ENCODE measurements at places on chromosomes 1 and 21. TPM values are rescaled to one million over a fixed set of nuclear protein-coding genes. Genes with fewer than 3 reads are reported as not detected.

DNA sequence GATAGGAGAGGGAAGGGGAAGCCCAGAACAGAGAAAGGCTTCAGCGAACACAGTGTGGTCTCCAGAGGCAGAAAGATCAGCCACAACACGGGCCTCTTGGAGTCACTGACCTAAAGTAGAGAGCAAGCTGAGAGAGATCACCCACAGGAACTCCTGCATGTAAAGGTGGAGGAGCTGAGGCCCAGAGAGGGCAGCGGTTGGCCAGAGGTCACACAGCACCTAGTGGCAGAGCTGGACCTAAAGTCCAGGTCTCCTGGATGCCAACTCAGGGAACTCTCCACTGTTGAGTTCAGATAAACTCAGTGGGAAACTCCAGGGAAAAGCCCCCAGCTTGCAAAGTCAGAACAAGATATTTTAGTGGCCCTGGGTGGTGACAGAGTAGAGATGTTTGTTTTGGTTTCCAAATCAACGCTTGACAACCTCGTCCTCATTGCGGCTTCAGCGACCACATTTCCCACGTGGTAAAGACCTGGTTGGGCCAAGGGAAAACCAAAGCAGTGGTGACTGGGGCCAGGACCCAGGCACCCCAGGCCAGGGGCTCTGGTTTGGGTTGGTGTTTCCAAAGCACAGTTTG lies 4.6 kb downstream of the IFFO2 start:
- no peak for DNase-seq

- DNase-seq: no peak
Observed at GRCh38 chr1:56780128-56780750, 39.0 kb downstream of the FYB2 start.

DNA sequence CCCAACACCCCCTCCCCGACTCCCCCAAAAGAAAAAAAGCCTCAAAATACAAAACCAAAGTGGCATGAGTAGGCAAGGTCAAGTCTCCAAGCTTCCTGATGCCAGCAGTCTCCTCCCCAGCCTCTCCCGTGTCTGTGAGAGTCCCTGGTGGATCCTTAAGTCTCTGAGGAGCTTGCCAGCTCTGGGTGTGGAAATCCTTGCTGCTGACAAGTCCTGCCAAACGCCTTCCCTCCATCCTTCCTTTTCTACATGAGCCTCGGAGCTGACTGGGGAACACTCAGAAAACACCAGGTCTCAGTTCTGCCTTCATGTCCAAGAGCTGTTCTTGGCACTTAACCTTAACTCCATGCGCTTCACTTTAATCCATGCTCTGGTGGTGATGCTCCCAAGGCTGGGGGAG lies 3.7 kb upstream of the ETV3L start:
- DNase-seq: no peak

PROK1 gene
- total RNA-seq: not detected

DNA sequence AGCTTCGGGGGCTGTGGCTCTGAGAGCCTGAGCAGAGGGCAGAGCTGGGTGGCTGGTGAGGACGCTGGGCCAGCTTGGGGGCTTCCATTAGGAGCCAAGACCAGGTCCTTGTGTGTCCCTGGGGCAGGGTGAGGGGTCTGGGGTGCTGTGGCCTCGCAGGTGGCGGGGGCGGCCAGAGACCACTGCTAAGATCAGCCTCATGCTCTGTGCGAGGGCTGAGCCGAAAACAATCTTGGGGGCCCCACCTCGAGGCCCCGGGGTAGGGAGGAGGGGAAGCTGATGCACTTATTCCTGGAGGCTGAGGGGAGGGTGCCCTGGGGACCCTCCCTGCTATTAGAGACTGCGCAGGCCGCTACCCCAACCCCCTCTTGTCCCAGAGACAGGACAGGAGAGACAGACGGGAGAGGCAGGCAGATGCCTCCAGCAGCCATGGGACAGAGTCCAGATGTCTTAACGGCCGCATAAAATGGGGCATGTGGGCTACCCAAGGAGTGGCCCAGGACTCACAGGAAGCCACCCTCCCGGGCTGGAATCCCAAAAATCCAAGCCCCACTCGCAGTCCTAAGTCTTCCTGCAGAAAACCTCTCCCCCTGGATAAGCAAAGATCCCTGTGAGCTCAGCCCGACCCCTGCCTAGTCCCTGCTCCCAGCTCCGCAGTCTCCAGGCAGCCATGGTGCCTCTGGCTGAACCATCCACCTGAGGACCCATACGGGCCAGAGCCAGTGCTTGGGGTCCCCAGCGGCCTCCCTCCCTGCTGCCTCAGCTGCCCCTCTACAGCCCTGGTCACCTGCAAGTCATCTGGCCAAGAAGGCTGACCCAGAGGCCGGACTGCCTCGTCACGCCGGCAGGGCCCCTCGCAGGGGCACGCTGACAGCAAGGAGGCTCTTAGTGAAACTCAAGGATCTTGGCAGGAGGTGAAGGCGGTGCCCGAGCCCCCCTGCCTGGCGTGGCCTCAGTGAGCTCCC lies 43.6 kb upstream of the COL18A1 start:
- DNase-seq: no peak

DNA sequence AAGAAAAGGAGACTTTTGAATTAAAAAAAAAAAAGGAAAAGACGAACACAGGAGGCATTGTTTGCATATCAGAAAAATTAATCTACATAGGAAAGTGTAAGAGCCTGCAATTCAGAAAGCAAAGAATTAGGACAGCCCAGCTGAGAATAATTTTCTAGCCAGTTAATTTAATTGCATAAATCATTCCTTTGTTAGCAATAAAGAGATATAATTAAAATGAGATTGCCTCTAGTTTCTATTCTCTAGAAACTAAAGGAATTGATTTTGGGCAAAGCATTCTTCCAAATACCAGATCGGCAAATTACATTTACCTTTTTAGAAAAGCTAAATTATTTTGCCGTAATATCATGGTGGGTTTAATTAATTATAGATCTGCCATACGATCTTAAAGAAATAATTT lies 46.0 kb downstream of the NUF2 start:
- no peak for DNase-seq

Data from myocyte (in vitro differentiated cells).